Immature natural killer cell (primary cell): ENCODE measurements at places on chromosomes 13 and 19.

- no peak for DNase-seq
Measured at GRCh38 chr13:96636001-96636709, 358.1 kb downstream of the OXGR1 start.

- DNase-seq = peak; percentile 66
Measured at GRCh38 chr13:21670006-21670882, 629 bp upstream of the FGF9 start.

- DNase-seq = no peak
Measured at GRCh38 chr13:33279414-33280278, 5.9 kb downstream of the STARD13 start.

DNA sequence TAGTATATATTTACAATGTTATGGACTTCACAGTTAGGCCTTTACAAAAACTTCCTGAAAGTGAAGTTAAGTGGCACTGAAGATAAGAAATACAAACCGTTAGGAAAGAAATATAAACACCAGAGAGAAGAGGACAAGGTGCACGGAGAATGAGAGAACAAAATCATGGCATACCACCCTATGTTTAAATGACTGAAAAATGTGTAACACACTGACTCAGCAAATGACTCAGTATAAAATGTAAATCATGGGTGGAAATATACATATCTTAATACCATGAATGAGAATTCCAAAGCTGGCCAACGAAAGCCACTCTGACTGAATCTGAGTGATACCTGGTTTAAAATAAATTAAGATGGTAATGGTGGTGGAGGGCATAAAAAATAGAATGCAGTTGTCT lies 260.8 kb downstream of the DNAJC15 start:
- no peak for DNase-seq

DNA sequence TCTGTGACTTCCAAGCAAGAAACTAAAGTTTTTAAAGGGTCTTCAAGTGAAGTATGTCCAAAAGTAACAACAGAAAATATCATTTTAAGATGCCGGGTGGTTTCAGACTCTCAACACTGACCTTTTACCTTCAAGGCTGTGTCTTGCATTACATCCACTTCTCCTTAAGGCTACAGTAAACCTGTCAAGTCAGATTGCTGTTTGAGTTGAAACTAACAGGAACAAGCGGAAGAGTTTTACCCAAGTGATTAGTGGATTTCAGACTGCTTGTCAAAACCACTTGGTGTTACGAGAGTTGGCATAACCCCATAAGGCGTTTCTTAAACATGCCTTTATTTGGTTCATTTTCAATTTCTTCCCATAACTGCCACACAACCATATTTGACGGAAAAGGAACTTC lies 283.1 kb downstream of the DCT start:
- no peak for DNase-seq

DNA sequence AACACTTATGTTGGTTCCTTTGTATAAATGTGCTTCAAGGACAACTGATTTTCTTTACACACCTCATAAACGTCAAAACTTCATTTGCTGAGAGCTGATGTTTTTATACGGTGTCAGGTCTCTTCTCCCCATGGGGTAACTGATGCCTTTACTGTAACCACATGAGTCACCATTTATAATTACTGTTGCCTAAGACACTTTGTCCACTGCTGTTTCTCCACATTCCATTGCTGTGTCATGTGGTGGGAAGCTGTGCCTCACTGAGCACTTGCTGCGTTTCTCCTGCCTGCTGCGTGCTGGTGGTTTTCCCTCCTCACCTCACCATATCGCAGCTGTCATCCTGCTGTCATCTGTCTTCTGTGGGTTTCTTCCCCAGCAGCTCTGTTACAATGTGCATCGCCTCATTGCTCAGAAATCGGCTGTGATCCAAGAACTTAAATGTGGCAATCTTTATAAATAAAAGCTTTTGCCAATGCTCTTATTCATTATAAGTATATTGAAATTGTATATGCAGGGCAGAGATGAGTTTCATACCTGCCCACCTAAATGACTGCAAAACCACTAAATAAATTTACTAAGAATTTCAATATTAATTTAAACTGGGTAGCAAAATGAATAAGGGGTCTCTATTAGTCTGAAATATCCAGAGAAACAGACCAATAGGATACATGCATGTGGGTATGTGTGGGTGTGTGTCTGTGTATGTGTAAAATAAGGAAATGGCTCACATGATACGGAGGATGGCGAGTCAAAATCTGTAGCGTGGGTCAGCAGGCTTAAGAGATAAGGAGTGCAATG lies 547.0 kb upstream of the SLITRK5 start:
- DNase-seq = no peak
